ENCODE measurements at places on chromosomes 2 and 18.

DNA sequence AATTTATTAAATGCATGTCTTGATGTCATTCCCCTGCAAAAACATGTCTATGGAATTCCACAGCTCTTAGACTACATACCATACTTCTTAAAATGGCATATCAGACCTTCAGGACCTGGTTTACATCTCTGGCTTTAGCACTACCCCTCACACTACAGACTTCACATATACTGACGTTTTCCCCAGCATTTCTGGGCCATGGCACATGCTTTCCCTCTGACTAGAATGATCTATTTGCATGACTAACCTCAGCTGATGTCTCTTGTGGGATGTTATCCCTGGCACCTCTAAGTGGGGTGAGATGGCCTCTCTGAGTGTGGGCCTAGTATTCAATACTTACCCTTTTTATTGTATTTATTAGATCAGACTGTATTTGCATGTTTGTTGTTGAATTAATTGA lies 381.6 kb downstream of the ERBB4 start:
- no peak for DNase-seq

DNA sequence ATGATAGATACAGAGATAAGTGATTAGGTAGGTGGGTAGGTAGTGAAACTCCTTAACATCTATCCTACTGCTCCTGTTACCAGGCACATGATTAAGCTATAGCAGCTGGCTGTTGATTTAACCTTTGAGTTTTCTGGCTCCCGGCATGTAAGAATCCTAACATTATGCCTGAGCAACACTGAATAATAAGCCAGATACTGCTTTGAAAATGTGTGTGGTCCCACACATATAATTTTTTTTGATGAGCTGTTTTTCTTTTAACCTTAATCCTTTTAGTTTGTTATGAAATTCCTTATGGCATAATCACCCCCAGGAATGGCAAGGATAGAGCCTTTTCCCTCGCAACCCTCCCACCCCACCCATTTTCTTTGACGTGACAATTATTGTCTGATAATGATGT lies 104.2 kb upstream of the NEUROD1 start:
- DNase-seq, result no peak

GRCh38 chr2:191696001-191696400 lies 18.1 kb downstream of the NABP1 start:
- no peak for DNase-seq

DNA sequence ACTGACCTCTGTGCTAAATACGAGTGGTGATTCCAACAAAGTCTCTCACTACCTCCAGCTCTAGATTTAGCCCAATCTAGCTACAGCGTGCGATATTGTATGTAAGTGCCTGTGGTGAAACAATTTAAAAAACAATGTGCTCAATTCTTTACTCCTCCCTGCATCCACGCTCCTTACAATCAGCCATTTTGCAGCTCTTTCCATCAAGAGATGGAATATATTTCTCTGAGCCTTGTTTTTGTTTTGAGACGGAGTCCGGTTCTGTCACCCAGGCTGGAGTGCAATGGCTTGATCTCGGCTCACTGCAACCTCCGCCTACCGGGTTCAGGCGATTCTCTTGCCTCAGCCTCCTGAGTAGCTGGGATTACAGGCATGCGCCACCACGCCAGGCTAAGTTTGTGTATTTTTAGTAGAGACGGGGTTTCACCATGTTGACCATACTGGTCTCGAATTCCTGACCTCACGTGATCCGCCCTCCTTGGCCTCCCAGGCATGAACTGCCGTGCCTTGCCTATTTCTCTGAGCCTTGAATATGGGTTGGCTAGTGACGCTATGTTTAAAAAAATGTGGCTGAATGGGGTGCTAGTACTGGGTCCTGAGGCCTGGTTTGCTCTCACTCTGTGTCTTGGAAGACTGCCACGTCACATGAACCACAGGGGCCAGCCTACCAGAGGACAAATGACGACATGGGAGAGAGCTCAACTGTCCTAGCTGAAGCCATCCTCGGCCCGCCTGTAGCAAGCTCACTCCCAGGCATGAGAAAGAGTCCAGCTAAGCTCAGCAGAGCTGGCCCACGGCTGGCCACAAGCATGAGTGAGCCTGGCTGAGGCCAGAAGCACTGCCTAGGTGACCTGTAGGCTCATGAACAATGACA lies 14.8 kb downstream of the WDFY1 start:
- no peak for DNase-seq

DNA sequence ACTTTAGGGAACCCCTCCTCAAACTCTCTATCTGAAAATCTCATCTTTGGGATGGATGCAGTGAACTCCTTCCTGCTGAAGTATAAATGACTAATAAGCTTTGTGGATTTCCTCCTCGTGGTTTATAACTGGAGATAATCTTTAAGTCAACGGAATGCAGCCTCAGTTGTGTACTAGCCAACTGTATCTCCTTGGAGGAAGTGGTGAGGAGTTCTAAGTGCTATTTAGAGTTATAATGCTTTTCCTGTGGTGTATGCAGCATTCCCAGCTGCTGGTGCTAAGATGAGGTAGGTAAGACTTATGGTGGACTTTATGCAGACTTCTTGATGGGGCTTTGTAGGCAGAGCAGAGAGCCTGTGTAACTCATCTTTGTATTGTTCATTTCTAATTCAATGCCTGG lies 90.9 kb downstream of the LYPD6B start:
- DNase-seq, result no peak

DNA sequence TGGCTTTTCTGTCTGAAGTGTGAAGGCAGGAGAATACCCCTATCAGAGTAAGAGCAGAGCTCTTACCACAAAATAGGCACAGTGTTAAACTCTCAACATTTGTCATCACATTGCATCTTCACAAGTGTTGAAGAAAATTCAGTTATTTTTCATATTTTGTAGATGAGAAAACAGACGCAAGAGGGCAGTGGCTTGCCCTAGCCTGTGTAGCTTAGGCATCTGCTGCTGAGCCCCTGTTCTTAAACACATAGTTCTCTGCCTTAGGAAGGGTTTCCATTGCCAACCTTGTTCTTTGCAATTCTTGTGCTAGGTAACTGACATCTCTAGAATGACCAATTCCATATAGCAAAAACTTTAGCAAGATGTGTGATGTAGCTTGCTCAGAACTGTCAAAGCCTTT lies 112.7 kb upstream of the RMDN2 start:
- DNase-seq, result no peak

GRCh38 chr18:49650426-49650891 lies 88.6 kb downstream of the LIPG start:
- DNase-seq, result no peak

- DNase-seq, result no peak
These were observed 1273.5 kb upstream of the CRIM1 start for GRCh38 chr2:35082072-35082471.

DNA sequence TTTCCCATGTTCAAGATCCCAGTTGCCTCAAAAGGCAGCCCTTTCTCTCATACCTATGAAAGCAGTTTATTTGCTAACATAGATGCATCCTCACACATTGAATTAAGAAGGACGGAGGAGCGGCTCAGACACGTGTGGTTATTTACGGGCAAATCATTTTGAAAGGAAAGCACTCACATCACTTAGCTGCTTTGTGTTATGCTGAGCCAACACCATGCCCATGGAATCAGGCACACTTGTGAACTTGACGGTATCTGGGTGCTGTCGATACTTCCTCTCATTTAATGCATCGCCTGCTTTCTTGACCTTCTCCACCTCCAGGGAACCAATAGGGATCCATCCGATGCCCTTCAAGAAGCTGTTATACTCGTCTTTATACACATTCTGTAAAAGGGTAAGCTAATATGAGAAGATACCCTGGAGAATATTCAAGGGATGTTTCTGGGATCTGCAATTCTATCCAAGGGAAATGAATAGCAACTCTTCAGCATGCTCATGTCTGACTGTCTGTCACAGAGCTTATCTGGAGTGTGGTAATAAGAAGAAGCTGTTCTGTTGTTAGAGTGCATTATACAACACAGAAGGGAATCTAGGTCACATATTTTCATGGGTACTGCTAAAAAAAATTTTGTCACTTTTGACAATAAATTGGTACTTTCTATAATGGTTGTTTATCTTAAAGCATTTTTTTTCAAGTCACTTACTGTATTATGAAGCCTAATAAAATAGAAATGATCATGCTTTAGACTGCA lies 63.3 kb downstream of the NEB start:
- no peak for DNase-seq

GRCh38 chr18:49813069-49813318 lies 339 bp downstream of the ACAA2 start:
- no peak for DNase-seq

DNA sequence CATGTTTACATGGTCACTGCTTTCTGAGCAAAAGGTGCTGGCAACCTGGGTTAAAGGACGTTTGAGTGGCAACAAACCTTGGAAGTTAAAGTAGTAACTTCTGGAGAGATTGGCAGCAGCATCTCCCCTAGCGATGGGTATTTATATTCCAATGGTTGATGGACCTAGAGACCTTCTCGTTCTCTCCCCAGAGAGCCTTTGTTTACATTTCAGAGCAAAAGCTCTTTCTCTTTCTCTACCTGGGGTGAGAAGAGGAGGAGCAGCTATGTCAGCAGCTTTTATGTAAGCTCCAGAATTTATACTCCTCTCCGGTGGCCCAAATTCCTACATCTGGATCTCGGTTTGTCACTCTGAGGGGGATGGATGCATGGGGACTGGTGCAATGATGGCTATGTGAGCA lies 213.7 kb upstream of the ARL4C start:
- no peak for DNase-seq

DNA sequence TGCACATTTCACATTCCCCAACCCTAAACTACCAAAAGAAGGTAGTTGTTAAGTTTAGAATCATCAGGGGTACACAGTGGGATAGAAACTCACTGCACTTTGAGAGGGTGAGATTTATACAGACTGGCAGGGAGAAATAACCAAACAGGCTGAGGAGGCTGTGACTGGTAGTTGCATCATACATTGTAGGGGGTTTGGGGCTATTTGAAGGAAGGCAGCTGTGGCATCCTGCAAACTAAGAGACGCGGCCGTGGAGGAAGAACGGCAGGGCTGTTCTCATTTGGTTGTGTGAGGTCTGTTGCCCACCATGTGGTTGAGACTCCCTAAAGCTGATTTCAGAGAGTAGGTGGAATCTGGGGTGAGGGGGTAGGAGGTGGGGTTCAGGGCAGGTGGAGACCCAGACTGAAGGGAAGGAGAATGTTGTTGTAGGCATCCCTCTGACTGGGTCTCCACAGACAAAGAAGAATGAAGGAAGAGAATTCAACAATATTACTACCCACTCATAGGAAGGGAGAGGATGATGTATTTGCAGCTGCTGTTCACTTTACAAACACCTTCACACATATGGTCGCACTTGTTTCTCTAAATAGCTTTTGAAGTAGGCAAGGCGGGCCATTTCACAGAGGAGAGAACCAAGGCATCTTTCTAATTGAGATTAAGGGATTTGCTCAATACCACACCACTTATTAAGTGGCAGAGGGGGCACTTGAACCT lies 170.9 kb upstream of the SIX2 start:
- no peak for DNase-seq

DNA sequence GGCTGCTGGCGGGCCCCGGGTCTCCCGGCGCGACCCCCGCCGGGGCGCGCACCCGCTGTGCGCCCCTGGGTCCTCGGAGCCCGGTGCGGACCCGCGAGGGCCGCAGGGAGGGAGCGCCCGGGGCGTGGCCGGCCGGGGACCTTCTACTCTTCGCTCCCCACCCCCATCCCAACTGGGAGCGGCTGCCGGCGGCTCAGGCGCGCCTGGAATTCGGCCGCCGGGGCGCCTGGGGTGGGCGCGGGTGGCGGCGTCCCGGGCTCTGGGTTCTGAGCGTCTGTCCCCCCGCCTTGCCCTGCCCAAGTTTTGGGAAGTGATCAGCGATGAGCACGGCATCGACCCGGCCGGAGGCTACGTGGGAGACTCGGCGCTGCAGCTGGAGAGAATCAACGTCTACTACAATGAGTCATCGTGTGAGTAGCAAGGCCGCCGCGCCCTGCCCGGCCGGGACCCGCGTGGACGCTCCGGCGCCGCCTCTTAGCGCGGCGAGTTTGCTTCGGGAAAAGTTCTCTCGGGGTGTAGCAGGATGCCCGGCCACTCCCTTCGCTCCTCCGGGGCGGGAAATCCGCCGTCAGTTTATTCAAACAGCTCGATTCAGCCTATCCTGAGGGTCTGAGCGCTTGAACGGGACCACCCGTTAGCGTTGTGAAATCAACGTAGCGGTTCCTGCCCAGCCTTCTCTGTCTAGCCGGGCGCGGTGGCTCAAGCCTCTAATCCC lies 502 bp downstream of the TUBB6 start:
- peak; percentile 61 for DNase-seq

- DNase-seq, result no peak
These were observed 127.5 kb downstream of the COL4A4 start for GRCh38 chr2:227036527-227036926.

GRCh38 chr2:128154225-128154624 lies 63.2 kb downstream of the UGGT1 start:
- no peak for DNase-seq

- peak; percentile 96 for DNase-seq
These were observed at the start of gene STRN for GRCh38 chr2:36966370-36967235. Gene STRN (minus strand): TSS chr2:36966536. CDS start chr2:36966463, 73 bp downstream.

DNA sequence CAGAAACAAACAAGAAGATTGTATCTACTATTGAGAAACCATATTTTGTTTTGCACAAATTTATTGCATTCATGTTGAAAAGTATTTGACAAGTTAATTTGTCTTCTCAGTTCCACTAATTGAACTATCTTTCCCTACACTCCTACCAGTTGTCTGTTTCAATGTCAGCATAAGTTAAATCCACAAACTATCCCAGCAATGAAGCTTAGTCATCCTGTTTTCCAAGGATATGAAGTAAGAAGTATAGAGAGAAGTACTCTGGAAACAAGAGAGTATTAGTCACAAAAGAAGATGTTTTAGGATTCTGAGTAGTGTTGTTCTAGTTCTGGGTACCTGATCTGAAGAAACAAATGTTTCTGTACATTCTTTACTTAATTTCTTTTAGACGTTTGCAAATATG lies 261.6 kb upstream of the ZNF804A start:
- DNase-seq, result no peak

- no peak for DNase-seq
These were observed 82.6 kb downstream of the HDAC4 start for GRCh38 chr2:239318151-239318611.

GRCh38 chr18:34595690-34596089 lies 114.4 kb upstream of the DTNA start:
- DNase-seq, result no peak

DNA sequence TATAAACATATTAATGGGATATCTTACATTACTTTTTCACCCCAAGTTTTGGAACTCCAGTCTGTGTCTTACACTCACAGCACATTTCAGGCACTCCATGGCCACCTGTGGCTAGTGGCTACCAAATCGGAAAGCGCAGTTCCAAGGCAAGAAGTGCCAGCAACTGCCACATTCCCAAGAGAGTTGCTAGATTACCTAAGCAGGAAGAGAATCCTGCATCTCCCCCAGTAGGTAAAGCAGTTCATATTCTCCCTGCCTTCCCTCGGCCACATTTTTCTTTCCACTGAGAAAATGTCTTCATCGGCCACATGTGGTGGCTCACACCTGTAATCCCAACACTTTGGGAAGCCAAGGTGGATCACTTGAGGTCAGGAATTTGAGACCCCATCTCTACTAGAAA lies 62.8 kb downstream of the MEX3C start:
- DNase-seq, result no peak

- no peak for DNase-seq
These were observed 87.0 kb downstream of the MTX2 start for GRCh38 chr2:176356251-176356650.

GRCh38 chr2:30135541-30135940 lies 11.3 kb upstream of the YPEL5 start:
- no peak for DNase-seq
